ENCODE measurements at places on chromosomes 4 and X.

GRCh38 chr4:108581083-108581482 is 39.3 kb upstream of the RPL34 start:
- no peak for DNase-seq

DNA sequence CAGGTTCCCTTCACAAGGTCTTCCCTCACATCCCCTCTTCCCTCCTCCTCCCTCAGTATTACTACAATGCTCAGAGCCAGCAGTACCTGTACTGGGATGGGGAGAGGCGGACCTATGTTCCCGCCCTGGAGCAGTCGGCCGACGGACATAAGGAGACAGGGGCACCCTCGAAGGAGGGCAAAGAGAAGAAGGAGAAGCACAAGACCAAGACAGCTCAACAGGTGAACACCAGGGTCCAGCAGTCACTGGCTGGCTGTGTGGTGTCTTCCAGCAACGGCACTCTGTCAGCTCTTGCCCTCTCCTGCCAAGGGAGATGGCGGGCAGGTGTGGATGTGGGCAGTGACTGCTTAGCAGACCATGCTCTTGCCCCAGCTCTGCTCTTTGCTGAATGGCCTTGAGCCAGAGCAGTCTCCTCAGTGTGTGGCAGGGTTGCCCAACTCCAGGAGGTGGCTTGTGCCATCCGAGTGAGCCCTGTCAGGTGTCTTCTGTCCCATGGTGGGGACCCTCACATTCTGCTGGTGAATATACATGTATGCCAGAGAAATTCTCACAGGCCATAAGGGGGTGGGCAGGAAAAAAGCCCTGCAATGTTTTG is 11.4 kb upstream of the UBA1 start:
- DNase-seq, result no peak

DNA sequence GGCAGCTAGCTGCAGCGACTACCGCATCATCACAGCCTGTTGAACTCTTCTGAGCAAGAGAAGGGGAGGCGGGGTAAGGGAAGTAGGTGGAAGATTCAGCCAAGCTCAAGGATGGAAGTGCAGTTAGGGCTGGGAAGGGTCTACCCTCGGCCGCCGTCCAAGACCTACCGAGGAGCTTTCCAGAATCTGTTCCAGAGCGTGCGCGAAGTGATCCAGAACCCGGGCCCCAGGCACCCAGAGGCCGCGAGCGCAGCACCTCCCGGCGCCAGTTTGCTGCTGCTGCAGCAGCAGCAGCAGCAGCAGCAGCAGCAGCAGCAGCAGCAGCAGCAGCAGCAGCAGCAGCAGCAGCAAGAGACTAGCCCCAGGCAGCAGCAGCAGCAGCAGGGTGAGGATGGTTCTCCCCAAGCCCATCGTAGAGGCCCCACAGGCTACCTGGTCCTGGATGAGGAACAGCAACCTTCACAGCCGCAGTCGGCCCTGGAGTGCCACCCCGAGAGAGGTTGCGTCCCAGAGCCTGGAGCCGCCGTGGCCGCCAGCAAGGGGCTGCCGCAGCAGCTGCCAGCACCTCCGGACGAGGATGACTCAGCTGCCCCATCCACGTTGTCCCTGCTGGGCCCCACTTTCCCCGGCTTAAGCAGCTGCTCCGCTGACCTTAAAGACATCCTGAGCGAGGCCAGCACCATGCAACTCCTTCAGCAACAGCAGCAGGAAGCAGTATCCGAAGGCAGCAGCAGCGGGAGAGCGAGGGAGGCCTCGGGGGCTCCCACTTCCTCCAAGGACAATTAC is 1.4 kb downstream of the AR start:
- DNase-seq, result no peak

GRCh38 chrX:130543603-130544325 is 142.0 kb downstream of the RBMX2 start:
- DNase-seq, result no peak

GRCh38 chr4:67084783-67085182 is 460.5 kb downstream of the CENPC start:
- DNase-seq, result no peak

DNA sequence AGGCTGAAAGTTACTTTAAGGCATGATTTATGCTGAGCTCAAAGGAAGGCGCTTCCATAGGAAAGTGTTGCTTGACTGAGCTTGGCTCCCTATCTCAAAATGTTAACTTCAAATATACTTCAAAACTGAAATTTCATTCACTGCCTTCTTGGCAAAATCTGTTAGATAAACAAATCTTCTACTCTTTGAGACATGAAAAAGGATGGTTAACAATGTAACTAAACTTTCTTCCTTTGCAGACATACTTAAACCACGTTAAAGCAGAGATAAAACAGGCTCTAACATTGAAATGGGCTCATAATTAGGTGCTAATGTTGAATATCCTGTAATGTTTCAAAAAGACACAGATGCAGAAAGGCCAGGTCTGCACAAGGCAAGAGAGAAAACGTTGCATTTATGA is 110.4 kb downstream of the AMELX start:
- no peak for DNase-seq

- DNase-seq, result no peak
Observed at GRCh38 chr4:14902342-14902741, 99.9 kb upstream of the CPEB2 start.

- no peak for DNase-seq
Observed at GRCh38 chrX:274904-275475, 6.2 kb upstream of the PLCXD1 start.

DNA sequence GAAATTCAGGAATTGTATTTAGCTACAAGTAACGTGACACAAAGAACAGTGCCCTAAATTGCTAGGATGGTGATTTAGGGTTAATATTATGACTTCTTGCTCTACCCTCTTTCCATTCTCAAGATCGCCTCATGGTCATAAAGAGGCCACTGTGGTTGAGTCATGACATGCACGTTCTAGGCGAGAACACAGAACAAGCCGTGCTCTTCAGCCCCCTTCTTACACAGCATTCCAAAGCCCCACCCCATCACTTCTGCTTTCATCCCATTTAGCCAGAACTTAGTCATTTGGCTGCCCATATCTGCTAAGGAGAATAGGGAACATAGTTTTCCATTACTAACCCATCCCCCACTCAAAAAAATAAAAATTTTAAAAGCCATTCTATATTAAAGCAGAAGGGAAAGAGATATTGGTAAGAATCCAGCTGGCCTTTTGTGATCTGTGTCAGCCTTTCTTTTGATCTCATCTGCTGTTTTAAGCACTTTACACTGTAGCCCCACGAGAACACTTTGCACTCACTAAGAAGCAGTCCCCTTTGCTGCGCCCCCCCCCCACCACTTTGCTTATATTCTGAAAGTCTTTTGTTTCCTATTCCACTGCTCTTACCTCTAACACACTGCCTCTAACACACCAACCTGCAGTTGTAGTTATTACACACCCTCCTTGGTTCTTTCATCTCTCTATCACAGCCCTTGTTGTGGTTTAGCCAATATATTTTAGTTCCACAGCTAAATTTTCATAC is 28.4 kb downstream of the NPNT start:
- no peak for DNase-seq

- no peak for DNase-seq
Observed at GRCh38 chr4:42646999-42647541, 9.8 kb downstream of the ATP8A1 start.

DNA sequence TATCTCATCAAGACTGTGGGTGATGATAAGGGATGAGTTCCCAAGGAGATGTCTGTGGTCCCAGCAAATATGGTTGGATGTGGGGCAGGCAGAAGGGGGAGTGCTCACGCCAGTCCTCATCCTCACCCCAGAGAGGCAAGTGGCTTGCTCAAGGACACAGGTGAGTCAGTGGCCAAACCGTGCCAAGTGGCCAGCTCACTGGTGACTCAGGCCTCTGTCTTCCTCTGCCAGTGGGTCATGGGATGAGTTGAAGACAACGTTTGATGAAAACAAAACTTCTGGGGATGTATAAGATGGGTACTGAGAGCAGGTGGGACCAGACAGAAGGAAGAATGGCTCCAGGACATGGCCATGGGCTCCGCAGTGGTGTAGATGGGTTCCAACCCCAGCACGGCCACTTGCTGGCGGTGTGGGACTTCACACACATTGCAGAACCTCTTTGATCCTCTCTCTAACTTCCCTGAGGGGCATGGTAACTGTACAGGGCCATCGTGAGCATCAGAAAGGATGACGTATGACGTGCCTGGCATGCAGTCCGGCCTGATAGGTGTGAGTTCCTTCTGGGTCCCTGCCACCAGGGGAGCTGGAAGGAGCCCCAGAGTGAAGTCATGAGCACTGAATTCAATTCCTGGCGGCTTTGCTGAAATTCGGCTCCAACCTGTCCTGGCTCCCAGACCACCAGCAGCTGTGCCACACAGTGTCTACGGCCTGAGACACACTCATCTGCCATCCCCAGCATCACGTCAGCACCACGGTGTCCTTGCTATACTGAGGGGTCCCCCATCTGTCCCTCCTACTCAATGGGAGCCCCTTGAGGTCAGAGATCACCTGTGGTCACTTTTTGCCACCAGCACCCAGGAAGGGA is 41.3 kb upstream of the GPR78 start:
- DNase-seq, result no peak

- DNase-seq, result no peak
Observed at GRCh38 chrX:80014141-80014940, at the start of gene TBX22. TSS of gene TBX22 (plus strand) at chrX:80014753. CDS start at chrX:80022270, 7,517 bp downstream.

- no peak for DNase-seq
Observed at GRCh38 chr4:3077796-3078195, 3.3 kb downstream of the HTT start.

GRCh38 chr4:3660928-3661515 is 105.2 kb upstream of the ADRA2C start:
- no peak for DNase-seq

DNA sequence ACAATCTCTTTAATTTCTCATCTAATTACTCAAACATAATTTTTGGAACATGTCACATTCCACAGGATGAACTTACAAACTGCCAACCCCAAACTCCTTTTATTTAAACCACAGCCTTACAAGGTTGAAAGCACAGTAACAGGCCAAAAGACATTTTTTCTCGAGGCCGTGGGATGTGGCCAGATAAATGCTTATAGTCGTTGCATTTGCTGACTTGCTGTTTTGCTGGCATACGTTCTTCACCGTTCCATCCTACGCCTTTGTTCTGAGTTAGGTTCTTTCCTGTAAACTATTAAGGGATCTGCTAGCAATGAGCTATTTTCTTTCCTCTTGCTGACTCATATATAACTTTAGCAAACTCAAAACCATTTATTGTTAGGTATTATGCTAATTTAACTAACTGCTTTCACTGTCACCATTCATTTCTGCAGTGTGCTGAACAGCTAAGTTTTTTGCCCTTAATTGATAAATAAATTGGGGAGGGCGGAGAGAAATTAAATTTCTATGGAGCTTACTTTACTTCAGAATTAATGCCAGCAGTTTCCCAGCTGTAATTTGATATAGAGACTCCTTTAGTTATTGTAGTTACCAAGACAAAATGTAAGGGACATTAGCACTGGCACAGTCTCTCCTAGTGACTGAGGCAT is 135.1 kb upstream of the PACRGL start:
- no peak for DNase-seq

GRCh38 chr4:108006361-108006760 is 16.7 kb downstream of the HADH start:
- DNase-seq, result no peak

DNA sequence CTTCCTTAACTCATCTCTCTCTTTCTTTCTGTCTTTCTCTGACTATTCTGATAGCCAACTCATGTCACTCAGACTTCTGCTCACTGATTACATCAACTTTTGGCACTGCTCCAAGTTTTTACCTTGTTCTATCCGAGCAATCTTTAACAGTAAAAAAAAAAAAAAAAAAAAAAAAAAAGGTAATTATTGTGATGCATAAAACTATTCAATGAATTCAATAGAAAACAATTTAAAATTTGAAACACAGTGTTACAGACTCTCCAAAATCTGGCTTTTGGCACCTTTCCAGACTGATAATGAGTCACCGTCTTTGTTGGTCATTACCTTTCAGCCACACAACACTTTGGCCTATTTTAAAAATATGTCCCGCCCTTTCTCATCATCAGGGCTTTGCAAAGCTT is 229.5 kb downstream of the GALNTL6 start:
- DNase-seq, result no peak

GRCh38 chr4:110627977-110628662 is 5.2 kb upstream of the PITX2 start:
- no peak for DNase-seq

GRCh38 chr4:15413623-15414019 is 14.2 kb upstream of the C1QTNF7 start:
- DNase-seq, result no peak

DNA sequence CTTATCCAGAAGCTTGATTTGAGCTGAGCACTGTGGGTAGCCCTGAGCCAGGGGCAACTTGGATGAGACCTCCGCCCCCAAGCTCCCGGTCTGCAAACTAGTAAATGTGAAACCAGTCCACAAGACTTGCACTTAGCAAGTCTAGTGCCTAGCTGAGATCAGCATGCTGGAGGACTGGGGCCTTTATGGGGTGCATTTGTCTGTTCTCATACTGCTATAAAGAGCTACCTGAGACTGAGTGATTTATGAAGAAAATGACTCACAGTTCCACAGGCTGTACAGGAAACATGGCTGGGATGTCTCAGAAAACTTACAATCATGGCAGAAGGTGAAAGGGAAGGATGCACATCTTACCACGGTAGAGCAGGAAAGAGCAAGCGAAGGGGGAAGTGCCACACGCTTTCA is 42.1 kb upstream of the HOPX start:
- DNase-seq, result no peak

DNA sequence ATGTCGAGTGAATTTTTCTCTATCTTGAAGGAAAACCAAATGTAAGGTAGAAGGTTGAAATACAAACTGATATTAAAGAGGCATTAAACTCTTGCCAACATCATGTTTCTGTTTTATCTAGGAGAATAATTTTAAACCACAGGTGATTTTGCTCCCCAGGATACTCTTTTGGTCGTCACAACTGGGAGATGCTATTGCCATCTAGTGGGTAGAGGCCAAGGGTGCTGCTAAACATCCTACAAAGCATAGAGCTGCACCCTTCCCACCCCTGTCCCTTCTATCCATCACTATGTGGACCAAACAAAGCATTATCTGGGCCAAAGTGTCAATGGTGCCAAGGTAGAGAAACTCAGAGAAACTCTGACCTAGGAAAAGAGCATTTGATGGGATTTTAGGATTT is 154.6 kb upstream of the MAGEB2 start:
- DNase-seq, result no peak
